ENCODE measurements at places on chromosomes 11 and 22. TPM values are rescaled to one million over a fixed set of nuclear protein-coding genes. Genes with fewer than 3 reads are reported as not detected.

- DNase-seq = no peak
Measured at GRCh38 chr11:108703916-108704315, 39.0 kb downstream of the DDX10 start.

DNA sequence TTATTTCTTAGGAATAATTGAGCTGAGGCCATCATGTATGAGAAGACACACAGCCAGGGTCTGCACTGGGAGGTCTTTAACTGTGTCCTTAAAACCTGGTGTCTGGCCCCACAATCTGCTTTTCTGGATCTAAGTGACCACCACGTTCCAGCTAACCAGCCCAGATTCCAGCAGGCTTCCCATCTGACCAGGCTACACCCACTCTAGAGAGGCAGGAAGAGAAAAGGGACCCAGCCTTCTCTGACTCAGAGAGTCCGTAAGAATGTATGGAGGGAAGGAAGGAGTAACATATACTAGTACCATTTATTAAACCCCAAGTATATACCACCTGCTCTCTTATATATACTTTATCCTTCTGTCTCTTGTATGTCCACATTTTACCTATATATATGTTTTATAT is 80.1 kb downstream of the LDLRAD3 start:
- no peak for DNase-seq

- DNase-seq = no peak
Measured at GRCh38 chr22:17540481-17540880, 22.8 kb upstream of the SLC25A18 start.

DNA sequence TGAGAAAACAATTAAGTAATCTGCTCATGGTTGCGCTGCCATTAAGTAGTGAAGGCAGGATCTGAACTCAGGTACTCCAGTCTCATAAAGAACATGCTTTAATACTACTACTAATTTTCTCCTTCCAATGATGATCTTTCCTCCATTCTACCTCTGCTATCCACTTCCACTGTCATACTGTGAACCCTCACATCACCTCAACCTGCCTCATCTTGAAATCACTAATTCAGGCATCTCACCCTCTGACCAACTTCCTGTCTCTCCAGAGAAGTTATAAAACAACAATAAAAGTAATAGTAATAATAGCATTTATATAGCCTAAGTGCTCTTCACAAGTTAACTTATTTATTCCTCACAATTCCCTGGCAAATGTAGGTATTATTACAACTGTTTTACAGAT is 57.1 kb upstream of the PSMA1 start:
- DNase-seq = no peak

DNA sequence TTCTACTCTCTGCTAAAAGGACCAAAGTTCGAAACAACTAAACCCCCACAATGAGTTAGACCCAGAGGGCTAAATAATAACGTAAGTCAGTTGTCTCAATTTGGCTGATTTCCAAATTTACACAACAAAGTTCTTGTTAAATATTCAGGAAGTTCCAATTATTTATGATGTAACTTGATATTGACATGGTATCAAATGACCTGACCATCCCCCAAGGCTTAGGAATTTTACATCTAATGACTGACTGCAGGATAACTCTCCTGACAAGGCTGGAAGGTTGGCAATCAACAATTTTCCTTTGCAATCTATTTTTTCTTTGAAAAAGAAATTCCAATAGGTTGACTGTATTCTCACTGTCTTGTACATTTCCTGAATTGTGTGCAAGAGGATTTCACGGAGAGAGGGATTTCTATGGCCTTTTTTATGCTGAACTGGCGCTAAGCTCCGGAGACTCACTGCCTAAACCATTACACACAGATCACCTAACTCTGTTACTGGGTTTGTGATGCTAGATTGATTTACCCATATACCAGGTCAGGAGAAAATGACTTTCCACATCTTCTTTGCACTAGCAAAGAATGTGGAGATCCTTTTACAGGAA is 9.6 kb upstream of the CDON start:
- DNase-seq = no peak

- no peak for DNase-seq
Measured at GRCh38 chr11:66866511-66866986, 9.7 kb downstream of the LRFN4 start.

Gene RFPL2
- not detected for polyA plus RNA-seq

DNA sequence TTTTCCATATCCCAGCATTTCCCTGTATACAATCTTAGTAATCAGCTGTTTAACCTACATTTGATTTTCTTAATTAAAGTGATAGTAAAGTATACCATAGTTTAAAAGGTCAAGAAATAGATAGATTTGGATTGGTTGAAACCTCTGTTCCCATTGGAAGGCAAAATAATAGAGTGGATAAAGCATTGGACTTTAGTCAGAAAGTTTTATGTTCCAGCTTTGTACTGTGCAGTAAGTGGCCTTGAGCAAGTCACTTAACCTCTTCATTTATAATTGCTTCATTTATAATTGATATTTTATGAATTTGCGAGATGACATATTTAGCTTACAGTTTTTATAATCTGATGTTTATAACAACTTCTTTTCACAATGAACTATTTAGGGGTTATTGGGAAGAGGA is 3.6 kb downstream of the ZFP91 start:
- no peak for DNase-seq

GRCh38 chr11:67438158-67438902 is 848 bp upstream of the PTPRCAP start:
- DNase-seq = no peak

- DNase-seq = no peak
Measured at GRCh38 chr22:41028841-41029240, 63.6 kb upstream of the EP300 start.

Gene PKDREJ
- polyA plus RNA-seq = 0.14 TPM

- no peak for DNase-seq
Measured at GRCh38 chr11:107705027-107705426, 6.8 kb downstream of the SLN start.

DNA sequence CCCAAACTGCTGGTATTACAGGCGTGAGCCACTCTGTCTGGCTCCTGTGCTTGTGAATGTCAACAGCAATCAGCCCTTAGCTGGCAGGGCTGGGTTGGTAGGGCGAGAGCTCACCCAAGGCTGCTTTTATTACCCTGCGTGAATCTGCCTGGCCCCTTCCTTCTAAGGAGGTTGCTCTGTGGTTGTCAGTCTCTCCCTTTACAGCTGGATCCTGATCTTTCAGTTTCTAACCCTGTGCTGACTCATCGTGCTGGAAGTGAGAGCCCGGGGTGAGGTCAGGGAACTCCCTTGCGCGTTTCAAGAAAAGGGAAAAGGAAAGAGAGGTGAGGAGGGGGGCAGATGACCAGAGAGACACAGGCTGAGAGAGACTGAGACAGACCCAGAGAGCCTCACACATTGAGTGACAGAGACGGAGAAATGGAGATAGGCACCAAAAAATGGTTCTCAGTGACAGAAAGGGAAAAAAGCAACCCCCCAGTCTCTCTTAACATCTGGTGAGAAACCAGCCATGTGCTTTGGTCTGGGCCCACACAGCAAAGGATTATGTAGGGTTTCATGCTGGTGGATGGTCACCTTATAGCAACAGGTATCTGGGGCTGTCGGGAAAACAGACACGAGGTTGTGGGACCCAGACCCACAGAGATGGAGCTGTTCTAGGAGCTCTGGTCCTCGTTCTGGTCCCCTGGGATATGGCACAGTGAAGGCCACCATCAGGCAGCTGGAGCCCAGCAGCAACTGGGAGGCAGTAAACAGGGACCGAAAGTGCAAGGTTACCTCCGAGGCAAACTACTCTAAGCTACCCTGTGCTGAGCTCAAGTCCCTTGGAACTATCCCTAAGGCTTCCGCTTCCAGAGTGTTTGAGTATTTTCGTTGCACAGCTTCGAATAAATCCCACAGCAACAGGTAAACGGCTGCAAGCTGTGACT is 2.5 kb downstream of the TCN2 start:
- no peak for DNase-seq

Gene SRRD
- polyA plus RNA-seq = 11.7 TPM

GRCh38 chr11:58086528-58086927 is 38.8 kb downstream of the OR9I1 start:
- no peak for DNase-seq

DNA sequence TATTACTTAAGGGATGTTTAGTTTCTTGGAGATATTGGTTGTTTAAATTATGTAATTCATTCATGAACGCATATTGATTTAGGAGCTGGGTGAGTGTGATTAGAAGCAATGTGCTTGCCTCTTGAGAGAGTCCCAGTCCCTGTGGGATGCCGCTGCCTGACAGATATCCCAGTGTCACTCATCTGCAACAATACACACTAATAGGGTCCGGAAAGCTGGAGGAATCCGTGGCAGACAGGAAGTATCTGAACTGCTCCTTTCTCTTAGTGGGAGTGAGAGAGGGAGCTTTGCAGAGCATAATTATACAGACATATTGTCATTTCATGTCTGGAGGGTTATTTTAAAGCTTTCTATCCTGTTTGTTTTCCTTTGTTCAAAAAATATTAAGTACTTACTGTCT is 17.4 kb downstream of the AMOTL1 start:
- DNase-seq = no peak

Gene CHST1
- polyA plus RNA-seq = 4.2 TPM

DNA sequence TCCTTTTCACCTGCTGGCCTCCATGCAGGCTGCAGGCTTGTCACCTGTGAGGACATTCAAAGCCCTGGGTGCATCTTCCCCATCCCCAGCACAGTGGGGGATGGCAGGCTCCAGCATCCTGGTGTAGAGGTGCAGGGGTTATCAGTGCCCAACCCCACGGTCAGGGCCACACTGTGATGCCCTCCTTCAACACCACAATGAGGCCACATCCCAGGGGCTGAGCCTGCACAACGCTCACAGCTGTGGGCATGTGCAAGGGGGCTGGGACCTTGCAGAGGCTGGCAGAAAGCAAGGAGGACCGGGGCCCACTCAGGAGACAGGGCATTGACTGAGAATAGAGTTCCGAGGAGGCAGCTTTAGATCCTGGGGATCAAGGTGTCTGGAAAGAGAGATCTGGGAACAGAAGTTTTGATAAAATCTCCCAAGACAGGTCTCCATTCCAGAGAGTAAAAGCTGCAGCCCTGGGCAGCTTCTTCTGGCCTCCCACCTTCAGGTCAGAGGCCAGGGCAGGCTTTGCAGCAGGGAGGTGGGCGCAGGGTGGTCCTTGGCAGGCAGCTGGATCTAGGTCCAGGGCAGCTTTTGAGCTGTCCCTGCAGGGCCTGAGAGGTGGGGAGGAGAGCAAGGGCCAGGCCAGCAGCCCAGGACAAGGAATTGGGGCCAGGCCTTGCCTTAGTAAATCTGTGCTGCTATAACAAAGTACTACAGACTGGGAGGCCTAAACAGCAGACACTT is 250.8 kb upstream of the B3GAT1 start:
- DNase-seq = no peak

Gene UCP2
- 29.6 TPM for polyA plus RNA-seq

DNA sequence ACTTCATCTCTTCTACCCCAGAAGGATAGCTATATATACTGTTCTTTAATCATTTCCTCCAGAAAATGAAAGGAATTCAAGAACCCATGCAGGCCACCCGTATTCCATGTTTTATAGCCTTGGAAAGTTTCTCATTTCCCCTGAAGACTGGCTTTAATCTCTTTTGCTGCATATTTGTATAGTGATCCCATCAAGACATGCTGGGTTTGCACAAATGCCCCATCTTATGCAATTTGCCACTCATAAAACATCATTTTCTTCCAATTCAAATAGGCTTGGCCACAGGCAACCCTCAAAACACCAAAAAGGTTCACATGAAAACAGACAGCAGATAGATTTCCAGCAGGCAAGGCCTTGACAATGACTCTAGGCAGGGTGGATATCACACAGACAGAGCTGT is 28.3 kb upstream of the APOA1 start:
- DNase-seq = no peak

Gene MFRP
- 0.03 TPM for polyA plus RNA-seq

- no peak for DNase-seq
Measured at GRCh38 chr11:77130763-77131513, 2.9 kb downstream of the MYO7A start.

DNA sequence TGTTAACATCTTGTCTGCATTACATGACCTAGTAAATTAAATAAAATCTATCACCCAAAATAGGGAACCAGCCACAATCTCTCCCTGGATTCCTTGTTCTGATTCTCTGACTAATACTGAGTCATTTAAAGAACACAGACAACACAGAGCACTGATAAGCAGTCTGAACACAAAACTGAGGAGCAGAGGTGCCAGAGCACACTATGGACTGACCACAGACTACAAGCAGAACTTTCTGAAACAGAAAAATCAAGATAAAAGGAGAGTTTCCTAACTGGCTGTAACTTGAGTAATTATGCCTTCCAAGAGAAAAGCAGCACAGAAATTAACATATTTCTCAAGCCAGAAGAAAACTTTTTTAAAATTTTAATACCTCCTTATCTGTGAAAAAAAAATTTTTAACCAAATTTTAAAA is 128.8 kb downstream of the SGSM3 start:
- DNase-seq = no peak

Gene FGF3
- not detected for polyA plus RNA-seq

Gene KRTAP5-7
- 0.15 TPM for polyA plus RNA-seq

- no peak for DNase-seq
Measured at GRCh38 chr11:130580372-130580771, 131.9 kb downstream of the ADAMTS15 start.

DNA sequence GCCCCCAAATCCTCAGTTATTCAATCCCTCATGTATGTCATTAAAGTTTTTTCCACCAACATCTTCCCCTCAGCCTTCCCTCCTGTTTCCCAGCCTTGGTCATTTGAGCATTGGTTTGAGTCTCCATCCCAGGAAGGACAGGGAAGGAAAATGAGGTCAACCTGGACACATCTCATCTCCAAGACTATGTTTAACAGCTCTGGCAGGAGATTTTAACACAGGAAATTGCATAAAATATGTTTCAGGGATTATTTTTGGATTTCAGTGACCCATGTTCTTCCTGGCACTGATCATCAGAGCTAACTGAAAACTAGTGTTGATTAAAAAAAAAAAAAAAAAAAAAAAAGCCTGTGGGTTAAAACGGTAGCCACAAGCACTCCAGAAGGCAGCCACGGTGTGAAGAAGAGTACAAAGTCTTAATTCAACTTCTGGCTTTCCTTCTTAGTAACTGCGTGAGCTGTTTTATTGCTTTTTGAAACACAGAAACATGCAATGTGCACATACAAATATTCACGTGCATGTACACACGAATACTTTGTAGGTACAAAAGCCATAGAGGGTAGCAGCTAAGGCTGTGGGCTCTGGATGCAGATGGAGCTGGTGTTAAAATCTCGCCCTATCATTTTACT is 164.4 kb upstream of the DDI1 start:
- no peak for DNase-seq

GRCh38 chr11:102330231-102330630 is 12.9 kb downstream of the BIRC3 start:
- DNase-seq = no peak

- no peak for DNase-seq
Measured at GRCh38 chr22:28002863-28003565, 84.0 kb upstream of the PITPNB start.

GRCh38 chr11:11108026-11108425 is 245.0 kb downstream of the CSNK2A3 start:
- DNase-seq = no peak

All from urinary bladder (tissue), 4 donors.